ENCODE measurements at places on chromosomes 5 and 9. TPM values are rescaled to one million over a fixed set of nuclear protein-coding genes. Genes with fewer than 3 reads are reported as not detected.

GRPEL2 gene
- total RNA-seq = 8.4 TPM

RMI1 gene
- 11.2 TPM for total RNA-seq

CSF1R gene
- total RNA-seq = 0.10 TPM

FCN2 gene
- total RNA-seq = not detected

GTF2H2 gene
- 10.3 TPM for total RNA-seq

ADAMTSL1 gene
- total RNA-seq = 0.13 TPM

SPINK1 gene
- 0.43 TPM for total RNA-seq

MARCOL gene
- not detected for total RNA-seq

LRRC70 gene
- 0.12 TPM for total RNA-seq

IL3 gene
- not detected for total RNA-seq

P4HA2 gene
- total RNA-seq = 42.0 TPM
